Amygdala (tissue), 56 donors: ENCODE measurements at places on chromosomes 2 and 18.
A peak's percentile ranks its signal among the peaks of the same experiment; 100 is the strongest.

DNA sequence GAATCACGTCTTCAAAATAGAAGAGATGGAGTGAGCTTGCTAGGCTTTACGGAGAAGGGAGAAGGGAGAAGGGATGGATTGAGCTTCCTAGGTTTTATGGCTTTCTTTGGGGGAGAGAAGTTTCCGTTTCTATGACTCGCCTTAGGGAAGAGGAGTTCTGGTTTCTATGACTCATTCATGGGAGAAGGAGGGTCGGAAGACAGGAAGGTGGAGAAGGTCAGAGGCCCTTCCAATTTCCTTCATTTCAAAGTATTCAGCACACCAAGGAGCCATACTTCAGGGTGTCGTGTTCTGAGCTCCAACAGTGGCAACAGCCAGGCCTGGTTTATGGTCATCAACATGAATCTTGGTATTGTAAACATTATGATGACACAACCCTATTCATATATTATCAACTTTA lies 284.7 kb upstream of the VWC2L start:
- DNase-seq, result no peak

DNA sequence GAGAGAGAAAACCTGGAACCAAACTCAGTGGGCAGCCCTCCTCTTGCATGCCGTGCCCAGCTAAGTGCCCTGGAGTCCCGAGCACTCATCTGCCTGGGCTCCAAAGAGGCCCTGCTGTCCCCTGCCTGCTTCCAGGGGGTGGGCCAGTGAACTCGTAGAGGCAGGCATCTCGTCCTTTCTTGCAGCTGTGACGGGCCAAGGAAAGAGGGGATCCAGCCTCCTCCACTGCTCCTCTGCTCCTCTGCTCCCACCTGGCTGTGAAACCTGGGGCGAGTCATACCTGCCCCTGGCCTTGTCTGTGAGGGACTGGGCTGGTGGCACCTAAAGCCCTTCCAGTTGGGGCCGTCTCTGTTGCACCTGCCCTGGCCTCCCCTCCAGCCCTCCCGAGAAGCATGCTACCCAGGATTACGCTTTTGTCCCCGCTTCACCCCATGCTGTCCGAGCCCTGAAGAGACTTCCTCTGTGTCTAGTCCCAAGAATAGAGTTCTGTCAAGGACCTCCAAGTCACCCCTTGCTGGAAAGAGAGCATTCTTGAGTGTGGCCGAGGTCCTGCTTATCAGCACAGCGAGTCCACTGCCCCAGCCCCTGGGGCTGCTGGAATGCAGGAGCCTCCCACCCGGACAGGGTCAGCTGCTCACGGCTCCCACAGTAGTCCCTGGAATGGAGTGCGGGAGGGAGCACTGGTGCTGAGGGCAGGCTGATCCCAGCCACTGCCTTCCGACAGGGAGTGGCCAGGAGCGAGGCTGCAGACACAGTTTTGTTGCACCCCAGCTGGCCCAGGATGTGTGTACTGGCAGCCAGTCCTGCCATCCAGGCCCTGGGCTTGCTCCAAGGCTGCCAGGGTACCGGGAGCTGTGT lies 14.3 kb downstream of the KCNK3 start:
- no peak for DNase-seq

DNA sequence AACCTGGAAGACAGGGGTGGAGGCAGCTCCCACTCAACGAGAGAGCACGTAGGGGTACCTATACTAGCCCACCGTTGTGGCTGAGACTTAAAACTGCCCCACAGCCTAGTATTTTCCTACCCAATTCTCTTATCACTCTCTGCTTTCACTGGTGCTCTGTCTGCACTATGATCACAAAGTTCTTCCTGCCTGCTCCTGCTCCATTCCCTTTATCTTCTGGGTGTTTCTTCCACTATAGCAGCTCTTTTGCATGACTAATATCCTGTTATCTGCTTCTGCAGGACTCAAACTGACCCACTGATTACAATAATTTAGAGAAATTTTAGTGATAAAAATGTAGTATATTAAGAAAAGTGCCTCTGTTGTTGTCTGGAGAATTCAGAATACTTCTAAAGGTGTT lies 184.8 kb downstream of the LRP1B start:
- no peak for DNase-seq

DNA sequence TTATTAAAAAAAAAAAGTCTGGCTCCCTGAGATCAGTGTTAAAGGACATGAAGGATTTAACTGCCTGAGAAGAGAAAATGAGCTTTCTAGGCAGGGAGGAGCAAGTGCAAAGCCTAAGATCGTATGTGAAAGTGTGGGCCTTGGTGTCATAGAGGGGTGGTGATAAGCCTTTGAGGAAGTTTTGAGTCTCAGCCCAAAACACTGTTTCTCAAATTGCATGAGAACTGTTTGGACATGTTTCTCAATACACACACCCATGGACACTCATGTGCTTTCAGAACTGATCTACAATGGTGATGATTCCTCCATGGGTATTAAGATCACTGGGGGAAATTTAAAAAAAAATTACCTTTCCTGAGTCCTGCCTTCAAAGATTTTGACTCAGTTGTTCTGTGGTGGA lies 336.7 kb upstream of the RND3 start:
- no peak for DNase-seq

GRCh38 chr2:219124381-219125110 lies 36.1 kb downstream of the NHEJ1 start:
- no peak for DNase-seq

DNA sequence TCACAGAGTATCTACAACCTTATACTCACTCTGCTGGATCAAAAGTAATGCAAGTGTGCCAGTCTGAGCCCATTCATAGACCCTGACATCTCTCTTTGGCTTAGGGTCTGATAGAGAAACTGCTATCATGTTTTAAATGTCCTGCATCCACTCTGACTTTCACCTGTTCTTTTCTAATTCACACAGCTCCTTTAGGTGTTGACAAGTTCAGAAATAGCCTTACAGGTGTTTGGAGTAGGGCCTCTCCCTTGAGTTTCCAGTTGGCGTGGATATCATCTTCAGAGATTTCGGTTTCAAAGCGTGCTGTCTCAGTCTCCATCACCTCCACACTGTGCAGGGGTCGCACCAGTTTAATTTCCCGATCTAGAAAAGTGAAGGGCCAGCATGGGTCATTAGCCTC lies 150.3 kb downstream of the PLEKHA3 start:
- no peak for DNase-seq

GRCh38 chr2:152477347-152478092 lies 142.5 kb downstream of the FMNL2 start:
- no peak for DNase-seq

- no peak for DNase-seq
Measured at GRCh38 chr2:309148-309953, 21.5 kb upstream of the ALKAL2 start.

GRCh38 chr2:20561637-20562454 lies 89.1 kb downstream of the HS1BP3 start:
- no peak for DNase-seq

DNA sequence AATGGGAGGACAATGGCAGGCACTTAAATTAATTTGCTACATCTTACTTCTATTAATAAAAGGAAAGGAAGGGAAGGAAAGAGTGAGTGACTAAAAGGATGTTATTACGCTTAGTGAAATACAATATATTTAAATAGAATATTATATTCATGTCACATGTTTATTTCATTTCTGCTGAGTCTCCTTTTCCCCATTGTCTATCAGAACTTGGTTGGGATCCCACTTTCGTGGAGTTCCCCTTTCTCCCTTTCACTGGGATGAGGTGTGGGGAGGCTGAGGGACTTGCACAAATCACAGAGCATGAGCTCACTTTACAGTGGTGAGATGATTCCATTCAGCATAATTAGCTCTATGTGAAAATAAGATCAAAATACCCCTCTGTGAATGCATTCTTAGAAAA lies 730.6 kb downstream of the TSN start:
- DNase-seq, result no peak

DNA sequence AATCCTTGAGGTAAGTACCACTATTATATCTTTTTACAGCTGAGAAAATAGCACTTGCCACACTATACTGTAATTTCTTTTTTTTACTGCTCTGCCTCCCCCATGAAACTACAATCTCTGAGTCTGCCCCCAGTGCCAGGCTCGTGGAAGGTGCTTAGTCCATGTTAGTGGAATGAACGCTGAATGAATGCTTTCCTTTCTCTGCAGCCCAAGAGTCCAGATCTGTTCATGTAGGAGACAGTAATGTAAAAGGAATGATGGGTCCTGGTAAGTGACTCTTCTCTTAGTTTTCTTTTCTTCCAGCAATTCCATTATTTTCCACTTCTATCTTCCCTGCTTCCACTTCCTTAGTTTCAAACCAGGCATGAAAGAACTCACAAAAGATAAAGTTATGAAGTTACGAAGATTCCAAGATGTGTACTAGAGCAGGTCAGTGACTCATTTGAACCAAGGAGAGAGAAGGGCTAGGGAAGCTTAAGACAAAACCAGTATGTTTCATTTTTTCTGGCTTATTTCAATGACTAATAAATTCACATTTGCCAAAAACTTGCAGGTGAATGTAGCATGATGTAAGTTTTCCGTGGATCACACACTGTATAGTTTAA lies 46.0 kb downstream of the ARHGEF33 start:
- no peak for DNase-seq

DNA sequence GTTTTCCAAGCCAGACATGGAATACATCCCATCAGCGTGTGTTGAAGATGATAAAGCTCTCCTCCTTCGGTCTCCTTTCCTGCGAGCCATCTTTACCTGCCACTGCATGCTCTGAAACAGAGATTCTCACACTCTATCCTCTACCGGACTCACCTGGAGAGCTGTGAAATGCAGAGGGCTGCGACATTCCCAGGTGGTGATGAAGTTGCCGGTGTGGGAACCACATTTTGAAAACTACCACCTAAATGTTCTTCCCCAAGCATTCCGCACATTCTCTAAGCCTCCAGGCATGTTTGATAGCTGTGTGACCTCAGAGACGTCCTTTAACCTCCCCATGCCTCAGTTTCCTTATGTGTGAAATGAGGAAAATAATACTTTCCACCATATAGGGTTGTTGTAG lies 226.2 kb upstream of the RAB6C start:
- no peak for DNase-seq

- no peak for DNase-seq
Measured at GRCh38 chr2:219198974-219199373, 7.6 kb upstream of the ZFAND2B start.

DNA sequence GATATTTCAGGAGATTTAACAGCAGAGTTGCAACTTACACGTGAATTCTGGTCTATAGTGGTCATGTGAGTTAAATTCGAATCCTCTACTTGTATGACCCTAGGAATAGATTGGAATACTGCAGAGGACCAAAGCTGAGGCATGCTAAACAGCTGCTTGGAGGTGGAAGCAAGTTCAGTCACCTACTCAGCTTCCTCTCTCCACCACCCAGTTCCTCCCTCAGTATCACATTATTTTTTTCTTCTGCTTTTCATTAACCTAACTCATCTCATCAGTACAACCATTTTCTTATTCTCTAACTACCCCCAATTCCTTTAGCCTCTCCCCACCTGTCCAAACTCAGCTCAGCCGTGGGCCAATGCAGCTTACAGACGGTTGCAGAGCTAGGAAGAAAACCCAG lies 385.5 kb downstream of the SETBP1 start:
- DNase-seq, result no peak

DNA sequence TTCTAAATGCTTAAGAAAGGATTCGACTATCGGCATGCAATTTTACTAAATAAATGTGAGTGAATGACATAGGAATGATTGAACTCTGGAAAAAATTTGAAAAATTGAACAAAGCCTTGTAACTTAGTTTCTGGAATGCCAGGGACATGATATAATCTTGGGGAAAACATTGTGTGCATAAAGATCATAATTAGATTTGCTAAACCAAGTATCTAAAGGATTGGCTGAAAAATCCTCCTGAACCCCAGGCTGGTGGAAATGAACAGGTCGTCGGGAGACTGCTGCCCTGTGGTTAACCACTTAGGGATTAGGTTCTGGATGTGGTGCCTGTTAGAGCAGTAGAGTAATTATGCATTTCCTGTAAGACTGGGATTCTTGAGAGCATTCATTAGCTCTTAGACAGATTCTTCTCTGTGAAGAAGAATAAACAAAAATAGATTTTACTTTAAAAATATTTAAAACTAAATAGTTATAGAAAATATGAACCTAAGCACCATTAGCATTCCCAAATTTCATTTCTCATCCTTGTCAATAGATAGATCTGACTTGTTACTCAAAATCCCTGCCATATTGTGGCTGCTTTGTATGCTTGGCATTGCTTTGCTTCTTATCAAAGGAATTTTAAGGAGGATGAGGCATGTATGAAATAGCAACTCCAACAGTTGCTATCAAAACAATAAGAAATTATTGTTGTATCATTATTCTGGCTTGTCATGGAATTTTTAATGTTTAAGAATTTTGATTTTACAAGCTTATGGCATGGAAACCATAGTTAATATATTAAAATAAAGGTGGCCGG lies 55.9 kb downstream of the LYPD6B start:
- no peak for DNase-seq

GRCh38 chr18:21391074-21391673 lies 149.1 kb downstream of the GREB1L start:
- no peak for DNase-seq

DNA sequence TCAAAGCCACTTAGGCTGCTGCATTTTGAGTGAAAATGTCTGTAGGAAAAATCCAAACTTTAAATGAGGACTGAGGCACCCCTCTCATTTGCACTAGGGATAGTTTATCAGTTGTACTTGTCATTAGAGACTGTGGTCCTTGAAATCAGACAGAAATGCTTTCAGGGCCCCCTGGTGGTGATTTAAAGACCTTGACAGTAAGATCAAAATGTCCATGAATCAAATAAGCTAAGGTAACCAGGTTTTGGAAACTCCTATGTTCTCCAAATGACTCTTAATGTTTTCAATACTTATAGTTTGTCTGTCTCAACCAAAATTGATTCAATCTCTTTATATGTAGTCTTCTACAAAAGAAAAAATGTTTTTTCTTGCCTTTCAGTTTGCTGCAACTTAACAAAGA lies 28.8 kb upstream of the DDX18 start:
- DNase-seq, result peak; percentile 8

DNA sequence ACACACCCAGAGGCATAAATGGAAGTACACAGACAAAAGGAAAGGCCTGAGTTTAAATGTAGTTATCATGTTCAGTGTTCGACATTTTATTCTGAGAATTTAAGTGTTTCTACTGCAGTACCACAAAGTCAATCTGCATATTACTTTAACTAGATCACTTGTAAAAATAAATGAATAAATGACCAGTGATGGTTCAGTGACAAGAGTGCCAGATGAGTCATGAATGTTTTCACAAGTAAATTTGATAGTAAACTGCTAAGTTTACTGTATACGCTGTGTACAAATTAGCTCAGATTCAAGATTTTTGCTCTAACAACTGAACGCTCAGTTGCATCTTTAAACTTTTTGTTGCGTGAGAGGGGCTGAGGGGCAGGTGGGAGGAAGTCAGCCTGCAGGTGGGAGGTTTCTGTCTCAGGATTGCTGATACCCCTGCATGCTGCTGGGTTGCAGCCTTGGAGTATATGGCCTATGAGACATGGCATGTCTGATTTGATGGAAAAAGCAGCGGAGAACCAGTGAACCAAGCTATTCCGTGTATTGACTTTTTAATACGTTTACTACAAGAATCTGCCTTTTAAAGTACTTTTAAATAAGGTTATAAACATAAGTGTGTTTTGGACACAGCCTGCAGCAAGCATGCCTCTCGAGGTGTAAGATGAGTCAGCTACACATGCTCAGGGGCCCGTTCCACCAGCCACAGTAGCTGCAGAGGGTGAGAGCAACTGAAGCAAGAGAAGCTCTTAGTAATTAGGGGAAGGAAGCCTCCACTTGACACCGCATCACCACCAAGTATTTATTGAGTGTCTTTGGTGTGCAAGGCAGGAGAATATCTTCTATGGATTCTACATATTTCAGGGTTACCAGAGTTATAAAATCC lies 245.1 kb downstream of the NEDD4L start:
- no peak for DNase-seq
